ENCODE measurements at places on chromosomes 3 and 15.

DNA sequence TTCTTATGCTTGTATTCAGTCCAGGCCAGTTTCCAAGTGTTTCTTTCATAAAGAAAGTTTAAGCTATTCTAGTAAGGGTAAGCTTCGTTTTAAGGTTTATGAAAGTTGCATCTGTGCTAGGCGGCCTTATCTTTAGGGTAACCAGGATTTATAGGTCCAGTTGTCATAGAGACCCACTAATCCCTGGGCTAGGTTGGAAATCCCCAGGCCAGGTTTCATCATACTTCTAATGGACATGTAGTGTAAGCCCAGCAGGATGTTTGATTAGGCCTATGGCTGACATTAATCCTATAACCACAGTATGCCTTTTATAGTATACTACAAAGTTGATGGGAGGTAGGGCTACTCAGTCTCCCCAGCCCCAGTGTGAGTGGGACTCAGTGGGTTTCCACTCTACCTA is 312.4 kb downstream of the CACNA2D3 start:
- H3K4me3 ChIP-seq, result no peak overlapping the region
- DNase-seq, result no peak
- no peaks in the 10 kb centered on the region for H3K36me3 ChIP-seq
- no peak overlapping the region for H3K27ac ChIP-seq
- H3K4me1 ChIP-seq, result no peaks in the 10 kb centered on the region

DNA sequence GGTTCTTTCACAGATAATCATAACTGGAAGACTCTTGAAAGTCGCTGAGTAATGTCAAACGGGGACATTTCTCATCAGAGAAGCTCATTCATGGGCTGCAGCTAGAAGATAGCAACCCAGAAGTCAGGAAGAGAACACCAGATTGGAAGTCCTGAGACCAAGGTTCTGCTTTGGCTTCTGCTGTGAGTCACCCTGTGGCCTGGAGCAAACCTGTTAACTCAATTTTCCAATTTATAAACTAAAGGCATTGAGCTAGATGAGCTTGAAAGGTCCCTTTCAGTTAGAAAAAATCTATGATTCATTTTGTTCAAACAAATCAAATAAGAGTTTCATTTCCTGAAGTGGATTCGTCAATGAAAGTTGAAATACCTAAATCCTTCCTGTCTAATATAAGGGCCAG is 402.2 kb downstream of the EPHB1 start:
- H3K27ac ChIP-seq, result no peak overlapping the region
- no peak overlapping the region for H3K4me3 ChIP-seq
- no peak for DNase-seq
- no peaks in the 10 kb centered on the region for H3K4me1 ChIP-seq
- no peaks in the 10 kb centered on the region for H3K36me3 ChIP-seq

DNA sequence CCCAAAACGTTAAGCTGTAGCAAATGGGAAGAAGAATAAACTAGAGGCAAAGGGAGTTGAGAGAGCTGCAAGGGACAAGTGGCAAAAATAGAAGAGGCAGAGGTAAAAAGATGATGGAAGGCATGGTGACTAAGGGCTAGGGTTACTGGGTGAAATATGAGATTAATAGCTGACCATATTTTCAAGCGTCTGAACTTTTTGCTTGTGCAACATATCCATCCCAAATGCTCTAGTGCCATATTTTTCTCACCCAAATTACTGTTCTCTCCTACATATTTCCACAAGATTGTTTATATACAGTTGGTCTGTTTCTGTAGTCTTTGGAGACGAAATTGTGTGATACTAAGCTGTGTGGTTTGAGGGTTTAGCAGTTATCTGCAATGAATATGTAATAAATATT is 145.5 kb downstream of the GMNC start:
- no peak overlapping the region for H3K27ac ChIP-seq
- no peak overlapping the region for H3K4me3 ChIP-seq
- no peak for DNase-seq
- H3K27me3 ChIP-seq, result no peaks in the 10 kb centered on the region
- no peaks in the 10 kb centered on the region for H3K4me1 ChIP-seq
- no peaks in the 10 kb centered on the region for H3K36me3 ChIP-seq

- H3K4me3 ChIP-seq, result no peak overlapping the region
- no peaks in the 10 kb centered on the region for H3K36me3 ChIP-seq
- H3K4me1 ChIP-seq, result no peaks in the 10 kb centered on the region
- H3K27ac ChIP-seq, result no peak overlapping the region
- no peak for DNase-seq
- H3K27me3 ChIP-seq, result no peaks in the 10 kb centered on the region
These were observed 49.9 kb downstream of the TSC22D2 start for GRCh38 chr3:150458001-150458400.
